ENCODE measurements at places on chromosomes 6 and 20. TPM values are rescaled to one million over a fixed set of nuclear protein-coding genes. Genes with fewer than 3 reads are reported as not detected.

The BLTP3A gene
- total RNA-seq, result 9.3 TPM

The HNF4A gene
- 22.6 TPM for total RNA-seq

The GATA5 gene
- total RNA-seq, result not detected

The TEAD3 gene
- 7.0 TPM for total RNA-seq

DNA sequence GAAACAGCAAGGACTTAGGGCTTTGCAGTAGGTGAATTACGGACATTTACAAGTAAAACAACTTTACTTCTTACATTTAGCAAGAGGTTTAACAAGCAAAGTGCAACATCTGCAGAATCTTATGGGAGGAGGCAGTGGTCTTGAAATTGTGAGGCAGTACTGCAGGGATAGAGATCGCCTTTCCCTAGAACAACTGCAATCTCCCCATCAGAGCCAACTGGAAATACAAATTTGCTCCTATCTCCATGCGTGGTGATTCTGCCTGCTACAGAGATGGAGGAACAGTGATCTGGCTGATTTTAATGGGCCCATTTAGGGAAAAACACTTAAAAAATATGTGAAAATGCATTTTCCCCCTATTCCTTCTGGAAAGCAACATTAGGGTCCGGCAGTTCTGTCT is 25.9 kb downstream of the GNAS start:
- H3K4me3 ChIP-seq, result no peak overlapping the region
- no peaks in the 10 kb centered on the region for H3K4me1 ChIP-seq
- no peaks in the 10 kb centered on the region for H3K36me3 ChIP-seq
- no peak for DNase-seq

DNA sequence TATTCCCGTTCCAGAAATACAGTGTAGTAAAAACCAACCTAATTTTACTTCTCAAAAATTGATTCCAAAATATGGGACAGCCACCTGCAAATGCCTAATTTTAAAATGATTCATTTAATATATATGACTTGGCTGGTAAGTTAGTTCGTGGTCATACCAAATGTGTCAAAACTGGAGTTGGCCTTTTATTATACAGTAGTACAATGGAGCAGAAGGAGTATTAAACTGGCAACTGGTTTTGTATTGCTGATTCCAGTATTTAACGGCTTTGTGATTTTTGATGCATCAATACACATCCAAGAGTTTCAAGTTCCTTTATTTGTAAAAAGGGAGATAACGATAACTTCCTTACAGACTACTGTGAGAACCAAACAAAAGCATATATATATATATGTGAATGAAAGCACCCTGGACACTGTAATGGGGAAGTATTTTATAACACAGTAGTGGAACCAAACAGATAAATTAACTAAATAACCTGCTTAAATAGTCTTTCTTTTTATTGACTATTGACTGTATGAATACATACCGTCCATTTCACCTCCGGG is 24.8 kb downstream of the SAMHD1 start:
- H3K4me3 ChIP-seq, result no peak overlapping the region
- no peaks in the 10 kb centered on the region for H3K27me3 ChIP-seq
- H3K36me3 ChIP-seq, result peaks cover 7% of the 10 kb centered on the region
- H3K4me1 ChIP-seq, result no peaks in the 10 kb centered on the region
- DNase-seq, result no peak
- no peak overlapping the region for H3K27ac ChIP-seq

DNA sequence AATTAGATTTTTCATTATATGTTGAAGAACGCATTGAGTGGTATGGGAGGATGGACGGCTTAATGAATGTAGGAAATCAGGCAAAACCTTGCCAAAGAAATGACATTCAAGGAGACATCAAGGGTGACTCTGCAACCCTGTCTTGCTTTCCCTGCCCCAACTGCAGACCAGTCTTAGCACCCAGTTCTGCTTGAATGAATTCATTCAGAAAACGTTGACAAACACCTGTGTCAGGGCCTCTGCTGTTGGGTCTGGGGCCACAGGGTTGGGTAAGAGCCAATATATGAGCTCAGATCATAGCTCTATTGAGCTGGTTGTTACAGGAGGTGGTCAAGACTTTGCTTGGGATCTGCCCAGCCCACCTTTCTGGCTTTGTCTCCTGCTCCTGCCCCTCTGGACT is 7.7 kb upstream of the ASXL1 start:
- no peaks in the 10 kb centered on the region for H3K27me3 ChIP-seq
- no peak for DNase-seq
- no peak overlapping the region for H3K4me3 ChIP-seq
- no peak overlapping the region for H3K27ac ChIP-seq

DNA sequence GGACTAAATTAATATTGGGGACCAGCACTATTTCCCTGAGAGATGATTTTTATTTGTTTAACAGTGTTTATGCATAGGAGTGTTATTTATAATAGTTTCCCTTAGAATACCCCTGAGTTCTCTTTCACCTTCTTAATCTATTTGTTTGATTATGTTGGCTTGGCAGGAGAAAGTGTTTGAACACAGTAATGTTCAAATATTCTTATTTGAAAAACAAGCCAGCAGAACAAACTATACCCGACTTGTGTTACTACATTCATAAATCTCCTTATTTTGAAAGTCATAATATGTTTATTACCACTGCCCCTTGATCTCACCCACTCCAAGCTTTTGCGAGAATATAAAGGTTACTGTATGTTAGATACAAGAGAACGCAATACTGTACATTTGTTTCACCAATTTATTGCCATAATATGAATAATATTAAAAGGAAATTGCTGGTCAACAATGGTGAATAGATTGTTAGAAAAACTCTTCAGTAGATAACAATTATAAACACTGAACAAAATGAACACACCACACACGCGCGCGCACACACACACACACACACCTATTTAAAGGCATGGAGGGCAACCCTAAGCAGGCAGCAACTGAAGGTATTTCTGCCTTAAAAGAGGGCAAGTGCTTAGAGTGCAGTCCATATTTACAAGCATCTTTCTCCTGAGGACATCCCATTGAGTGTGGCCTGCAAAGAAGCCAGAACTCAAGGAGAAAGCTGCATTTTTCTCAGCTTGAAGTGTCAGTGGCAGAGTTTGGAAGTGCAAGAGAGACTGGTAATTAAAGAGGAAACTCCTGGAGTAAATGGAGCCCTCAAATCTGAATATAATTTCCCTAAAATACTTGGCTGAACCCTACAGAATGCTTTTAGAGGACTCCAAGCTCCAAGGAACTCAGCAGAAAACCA is 279.4 kb upstream of the MAN1A1 start:
- no peak for DNase-seq
- peaks cover 13% of the 10 kb centered on the region for H3K4me1 ChIP-seq
- no peak overlapping the region for H3K27ac ChIP-seq
- H3K27me3 ChIP-seq, result no peaks in the 10 kb centered on the region

DNA sequence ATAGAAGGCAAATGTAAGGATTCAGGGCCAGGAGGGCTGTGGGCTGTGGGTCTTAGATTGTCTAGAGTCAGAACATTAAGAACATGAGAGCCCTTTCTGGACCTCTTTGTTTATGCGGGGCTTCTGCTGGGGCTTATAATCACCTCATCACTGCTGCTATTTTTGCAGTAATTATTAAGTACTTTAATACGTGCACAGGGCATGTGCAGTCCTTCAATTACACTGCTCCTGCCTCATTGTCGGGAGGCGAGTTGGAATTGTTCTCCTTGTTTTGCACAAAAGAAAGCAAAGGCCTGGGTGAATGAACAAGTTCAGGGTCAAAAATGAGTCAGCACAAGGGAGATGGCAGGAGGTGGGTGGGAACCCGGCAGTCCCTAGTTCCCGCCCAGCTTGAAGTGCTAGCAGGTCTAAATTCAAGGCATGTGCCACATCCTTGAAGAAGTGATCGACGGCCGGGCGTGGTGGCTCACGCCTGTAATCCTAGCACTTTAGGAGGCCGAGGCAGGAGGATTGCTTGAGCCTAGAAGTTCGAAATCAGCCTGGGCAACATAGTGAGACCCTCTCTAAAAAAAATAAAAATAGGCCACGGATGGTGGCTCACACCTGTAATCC is 34.4 kb upstream of the PTPN1 start:
- H3K36me3 ChIP-seq, result no peaks in the 10 kb centered on the region
- H3K4me3 ChIP-seq, result no peak overlapping the region
- H3K4me1 ChIP-seq, result no peaks in the 10 kb centered on the region
- no peak overlapping the region for H3K27ac ChIP-seq

DNA sequence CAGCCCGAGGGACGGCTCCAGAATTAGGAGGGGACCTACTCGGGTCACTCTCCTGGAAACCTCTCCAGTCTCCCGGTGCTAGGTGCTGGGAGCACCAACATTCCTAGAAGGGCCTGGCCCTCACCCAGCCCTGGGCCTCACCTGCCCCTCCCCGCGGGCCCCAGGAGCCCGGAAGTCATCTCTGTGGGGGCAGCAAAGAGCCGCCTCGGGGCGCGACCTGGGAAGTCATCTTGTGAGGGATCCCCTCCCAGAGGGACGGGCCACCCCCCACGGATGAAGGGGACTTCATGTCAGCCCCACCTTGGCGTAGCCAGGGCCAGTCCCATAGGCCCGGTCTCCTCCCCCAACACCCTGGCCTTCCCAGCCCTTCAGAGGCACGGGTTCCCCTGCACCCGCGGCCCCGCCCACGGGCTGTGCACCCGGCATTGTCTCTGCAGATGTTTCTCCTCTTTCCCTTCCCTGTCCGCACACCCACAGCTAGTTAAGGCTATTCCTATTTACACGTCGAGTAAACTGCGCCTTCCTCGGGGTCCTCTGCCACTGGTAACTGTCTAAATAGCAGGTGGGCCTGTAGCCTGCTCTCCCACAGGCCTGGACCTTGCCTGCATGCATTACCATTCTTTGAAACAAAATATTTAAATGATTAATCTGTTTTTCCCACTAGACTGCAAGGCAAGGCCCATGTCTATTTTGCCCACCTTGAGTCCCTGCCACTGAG is 896 bp upstream of the RNASET2 start:
- H3K36me3 ChIP-seq, result no peaks in the 10 kb centered on the region
- peak overlapping the region; percentile 62 for H3K4me3 ChIP-seq
- no peaks in the 10 kb centered on the region for H3K27me3 ChIP-seq
- peak overlapping the region; percentile 88 for H3K27ac ChIP-seq
- H3K4me1 ChIP-seq, result no peaks in the 10 kb centered on the region

DNA sequence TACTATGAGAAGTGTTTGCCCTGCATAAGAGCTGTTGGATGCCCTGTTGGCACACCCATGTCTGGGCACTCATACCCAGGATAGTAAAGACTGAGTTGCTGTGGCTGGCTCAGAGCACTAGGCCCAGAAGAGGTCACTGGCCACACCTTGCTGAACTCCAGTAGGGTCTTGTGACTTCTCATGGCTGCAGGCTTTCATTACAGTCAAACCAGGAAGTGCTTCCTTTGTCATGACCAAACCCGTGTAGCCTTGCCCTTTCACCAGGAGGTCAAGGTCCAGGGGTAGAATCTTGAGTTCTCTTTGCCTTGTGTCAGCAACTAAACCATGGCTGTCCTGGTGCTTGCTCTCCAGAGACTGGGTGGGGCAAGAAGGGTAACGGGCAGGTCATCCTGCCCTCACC is 49.5 kb downstream of the CD164 start:
- no peak for DNase-seq
- peaks cover 11% of the 10 kb centered on the region for H3K4me1 ChIP-seq
- H3K4me3 ChIP-seq, result no peak overlapping the region
- H3K27me3 ChIP-seq, result no peaks in the 10 kb centered on the region
- no peaks in the 10 kb centered on the region for H3K36me3 ChIP-seq

GRCh38 chr6:170082531-170083187 is 208.2 kb downstream of the DLL1 start:
- H3K4me1 ChIP-seq, result no peaks in the 10 kb centered on the region
- no peak for DNase-seq
- no peak overlapping the region for H3K4me3 ChIP-seq
- H3K36me3 ChIP-seq, result no peaks in the 10 kb centered on the region
- no peak overlapping the region for H3K27ac ChIP-seq
- no peaks in the 10 kb centered on the region for H3K27me3 ChIP-seq

- no peaks in the 10 kb centered on the region for H3K27me3 ChIP-seq
- H3K4me1 ChIP-seq, result no peaks in the 10 kb centered on the region
- no peak overlapping the region for H3K27ac ChIP-seq
- DNase-seq, result no peak
Observed at GRCh38 chr6:25821341-25821740, 10.5 kb downstream of the SLC17A1 start.

DNA sequence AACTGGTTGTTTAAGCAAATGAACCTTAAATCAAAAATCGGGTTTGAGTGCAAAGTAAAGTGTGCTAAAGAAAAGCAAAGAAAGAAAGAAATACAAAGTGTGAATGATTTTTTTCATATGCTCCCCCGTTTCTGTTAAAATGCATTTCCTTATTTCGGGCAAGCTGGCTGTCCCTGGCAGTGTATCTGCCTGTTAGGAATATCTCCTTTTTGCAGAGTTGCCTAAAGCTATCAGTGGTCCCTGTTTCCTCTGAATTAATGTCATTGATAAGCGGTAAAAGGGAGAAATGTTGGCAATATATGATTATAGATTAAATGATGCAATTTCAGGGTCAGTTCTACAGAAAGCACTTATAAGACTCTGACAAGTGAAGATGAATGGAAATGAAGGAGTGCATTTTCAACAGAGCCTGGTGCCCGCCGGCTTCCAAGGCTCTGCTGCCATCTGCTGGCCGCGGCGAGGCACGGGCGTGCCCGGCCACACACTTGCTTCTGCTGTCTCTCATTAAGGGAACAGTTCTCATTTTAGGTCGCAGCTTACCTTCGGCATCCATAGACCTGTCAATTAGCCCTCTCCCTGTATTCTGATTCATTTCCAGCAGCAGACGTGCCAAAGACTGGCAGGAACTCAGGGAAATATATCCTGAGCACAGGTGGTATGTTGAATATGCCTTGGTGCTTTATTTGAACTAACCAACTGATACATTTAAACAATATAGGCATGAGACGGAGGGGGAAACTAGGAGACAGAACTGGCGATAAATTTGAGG is 381.9 kb downstream of the C6orf118 start:
- no peaks in the 10 kb centered on the region for H3K36me3 ChIP-seq
- H3K27me3 ChIP-seq, result no peaks in the 10 kb centered on the region
- peak; percentile 28 for DNase-seq

- no peak for DNase-seq
- no peaks in the 10 kb centered on the region for H3K4me1 ChIP-seq
- H3K27me3 ChIP-seq, result no peaks in the 10 kb centered on the region
- H3K27ac ChIP-seq, result no peak overlapping the region
- no peak overlapping the region for H3K4me3 ChIP-seq
Observed at GRCh38 chr6:162478192-162478671, 249.3 kb downstream of the PRKN start.

All from pancreas (tissue), 10 donors.